ENCODE measurements at places on chromosomes 11 and 22.

- DNase-seq, result no peak
Observed at GRCh38 chr22:42872821-42873220, 15.7 kb upstream of the ARFGAP3 start.

GRCh38 chr11:93491973-93492372 is 51.2 kb downstream of the SMCO4 start:
- DNase-seq, result no peak

GRCh38 chr11:119476038-119476437 is 53.1 kb upstream of the THY1 start:
- peak; percentile 20 for DNase-seq

DNA sequence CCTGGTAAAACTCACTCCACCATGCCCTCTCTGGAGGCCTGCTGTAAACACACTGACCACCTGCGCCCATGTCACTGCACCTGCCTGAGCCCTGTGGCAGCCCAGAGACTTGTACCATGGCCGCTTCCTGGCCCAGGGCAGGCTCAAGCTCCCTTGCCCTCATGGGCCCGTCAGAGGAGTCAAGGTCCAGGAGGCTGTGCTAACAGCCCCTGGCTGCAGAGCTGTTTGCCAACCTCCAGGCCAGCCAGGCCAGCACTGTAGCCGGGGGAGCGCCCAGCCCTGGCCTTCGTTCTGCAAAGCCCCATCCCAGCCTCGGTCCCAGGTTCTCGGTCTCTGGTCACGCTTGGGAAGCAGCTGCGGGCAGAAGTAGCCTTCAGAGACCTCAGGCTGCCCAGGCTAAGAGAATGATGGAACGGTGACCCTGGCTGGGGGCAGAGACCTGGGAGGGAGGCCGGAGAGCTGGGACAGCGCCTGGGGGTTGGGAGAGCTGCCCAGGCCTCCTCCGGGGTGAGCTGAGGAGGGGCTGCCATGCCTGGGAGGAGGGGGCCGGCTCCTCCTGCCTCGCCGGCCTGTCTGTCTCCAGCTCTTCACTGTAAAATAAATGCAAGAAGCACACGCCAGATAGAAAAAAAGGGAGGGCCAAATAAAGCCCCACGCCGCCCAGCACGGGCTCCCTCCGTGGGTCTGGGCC is 11.9 kb upstream of the TCF20 start:
- no peak for DNase-seq

DNA sequence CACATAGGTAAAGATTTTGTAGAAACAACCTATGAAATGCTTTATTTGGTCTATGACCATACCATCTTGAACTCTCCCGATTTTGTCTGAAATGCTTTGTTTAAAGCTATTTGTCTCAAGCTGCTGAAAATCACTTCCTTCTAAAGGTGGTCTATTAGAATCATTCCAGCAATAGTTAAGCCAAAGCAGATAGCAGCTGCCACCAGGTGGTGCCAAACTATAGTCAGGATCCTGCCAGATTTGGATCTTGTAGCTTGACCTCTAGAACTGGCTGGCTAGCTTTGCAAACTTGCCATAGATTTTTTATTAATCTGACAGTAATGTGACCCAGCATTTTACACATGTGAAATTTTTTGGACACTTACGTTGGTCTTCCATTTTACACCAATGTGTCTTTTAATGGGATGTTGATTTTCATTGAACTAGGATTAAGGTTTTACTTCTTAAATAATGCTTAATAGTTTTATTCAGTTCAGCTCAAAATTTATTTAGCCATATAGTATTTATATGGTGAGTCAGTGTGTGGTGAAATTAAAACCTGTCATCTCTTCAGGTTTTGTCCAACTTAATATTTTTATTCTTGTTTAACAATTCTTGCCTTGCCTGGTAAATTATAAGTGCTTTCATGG is 19.7 kb downstream of the CTR9 start:
- no peak for DNase-seq

GRCh38 chr11:12060385-12060985 is 49.9 kb upstream of the MICAL2 start:
- DNase-seq, result no peak

DNA sequence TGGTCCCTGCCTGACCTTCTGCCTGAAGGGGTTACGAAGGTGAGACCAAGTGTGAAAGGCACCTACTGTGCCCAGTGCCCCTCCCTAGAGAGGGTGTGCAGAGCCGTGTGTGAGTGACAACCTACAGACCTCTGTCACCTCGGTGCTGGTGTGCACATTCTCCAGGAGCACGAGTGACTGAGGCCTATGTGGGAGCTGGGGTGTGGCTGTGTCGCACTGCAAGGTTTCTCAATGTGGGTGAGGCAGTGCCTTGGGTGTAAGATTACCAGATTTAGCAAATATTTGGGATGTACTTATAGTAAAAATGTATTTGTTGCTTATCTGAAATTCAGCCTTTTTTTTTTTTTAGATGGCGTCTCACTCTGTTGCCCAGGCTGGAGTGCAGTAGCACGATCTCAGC is 5.6 kb downstream of the STARD10 start:
- no peak for DNase-seq

DNA sequence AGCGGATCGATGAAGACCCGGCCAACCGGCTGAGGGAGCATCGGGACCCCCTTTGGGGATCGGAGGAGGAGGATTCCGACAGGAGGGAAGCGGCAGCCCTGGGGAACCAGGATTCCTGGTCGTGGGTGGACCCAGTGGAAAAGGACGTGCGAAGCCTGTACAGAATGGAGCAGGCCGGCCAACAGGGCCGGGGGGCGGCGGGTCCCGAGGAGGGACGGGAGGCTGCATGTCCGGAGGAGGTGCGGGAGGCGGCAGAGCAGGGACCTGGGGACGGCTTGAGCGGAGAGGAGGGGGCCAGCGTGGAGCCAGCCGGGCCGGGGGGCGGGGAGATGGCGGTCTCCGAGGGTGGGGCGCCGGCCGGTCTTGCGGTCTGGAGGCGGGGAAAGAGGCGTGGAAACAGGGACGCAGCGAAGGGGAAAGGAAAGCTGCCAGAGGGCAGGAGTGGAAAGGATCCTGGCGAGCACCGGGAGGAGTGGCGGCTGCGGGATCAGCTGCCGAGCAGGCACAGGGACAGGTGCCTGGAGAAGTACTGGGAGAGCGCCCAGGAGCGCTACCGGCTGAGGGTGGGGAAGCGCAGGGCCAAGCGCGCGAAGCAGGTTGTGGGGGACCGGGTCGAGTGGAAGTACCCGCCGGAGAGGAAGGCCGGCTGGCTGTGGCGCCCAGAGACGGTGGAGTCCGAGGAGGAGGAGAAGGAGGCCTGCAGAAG is at the start of gene ANO5:
TSS of gene ANO5 (plus strand) at position 444 of the 706 bp plus-strand sequence. CDS start 408 bp downstream, outside the sequence.
- DNase-seq, result peak; percentile 78

DNA sequence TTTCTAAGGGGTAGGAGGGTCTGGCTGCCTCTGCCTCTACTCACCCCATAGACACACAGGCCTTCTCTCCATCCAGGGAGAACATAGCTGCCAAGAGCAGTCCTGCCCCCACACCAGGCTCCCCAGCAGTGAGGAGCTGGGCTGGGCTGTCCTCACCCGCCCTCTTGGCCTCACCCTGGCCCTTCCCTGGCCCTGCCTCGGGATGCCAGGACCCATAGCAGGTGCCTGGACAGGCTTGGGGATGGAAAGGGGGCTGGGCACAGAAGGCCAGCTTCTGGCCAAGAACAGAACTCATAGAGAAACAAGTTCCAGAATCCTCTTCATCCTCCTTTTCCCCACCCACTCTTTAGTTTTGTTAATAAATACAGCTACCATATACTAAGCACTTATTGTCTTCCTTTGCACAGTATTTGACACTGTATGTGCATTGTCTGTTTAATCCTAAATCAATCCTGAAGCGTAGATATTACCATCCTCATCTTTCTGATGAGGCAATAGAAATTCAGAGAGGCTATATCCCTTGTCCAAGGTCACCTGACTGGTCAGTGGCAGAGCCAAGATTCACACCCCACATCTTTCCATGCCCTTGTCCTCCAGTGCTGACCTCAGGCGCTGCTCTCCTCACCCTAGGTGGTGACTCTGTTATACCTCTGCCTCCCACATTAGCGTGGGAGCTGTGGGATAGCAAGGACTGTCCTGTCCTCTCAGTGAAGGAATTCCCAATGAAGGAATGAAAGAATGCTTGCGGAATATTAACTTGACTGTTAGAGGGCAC is 22.0 kb upstream of the MYOD1 start:
- no peak for DNase-seq

DNA sequence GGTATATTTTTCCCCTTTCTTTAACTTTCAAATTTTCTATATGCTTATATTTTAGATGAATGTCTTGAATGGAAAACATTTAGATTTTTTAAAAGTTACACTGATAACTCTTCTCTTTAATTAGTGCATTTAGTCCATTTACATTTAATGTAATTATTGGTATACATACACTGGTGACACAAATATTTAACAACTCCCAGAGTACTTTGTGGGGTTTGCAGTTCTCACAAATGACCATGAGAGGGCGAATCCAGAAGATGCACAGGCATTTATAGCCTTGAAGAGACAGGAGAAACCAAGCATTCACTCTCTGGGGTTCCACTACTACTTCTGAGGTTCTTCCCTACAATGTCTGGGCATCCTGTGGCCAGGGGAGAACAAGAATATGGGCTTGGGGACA is 125.1 kb downstream of the TIMP3 start:
- DNase-seq, result no peak

- DNase-seq, result no peak
Observed at GRCh38 chr11:112103446-112103845, 16.8 kb downstream of the SDHD start.

DNA sequence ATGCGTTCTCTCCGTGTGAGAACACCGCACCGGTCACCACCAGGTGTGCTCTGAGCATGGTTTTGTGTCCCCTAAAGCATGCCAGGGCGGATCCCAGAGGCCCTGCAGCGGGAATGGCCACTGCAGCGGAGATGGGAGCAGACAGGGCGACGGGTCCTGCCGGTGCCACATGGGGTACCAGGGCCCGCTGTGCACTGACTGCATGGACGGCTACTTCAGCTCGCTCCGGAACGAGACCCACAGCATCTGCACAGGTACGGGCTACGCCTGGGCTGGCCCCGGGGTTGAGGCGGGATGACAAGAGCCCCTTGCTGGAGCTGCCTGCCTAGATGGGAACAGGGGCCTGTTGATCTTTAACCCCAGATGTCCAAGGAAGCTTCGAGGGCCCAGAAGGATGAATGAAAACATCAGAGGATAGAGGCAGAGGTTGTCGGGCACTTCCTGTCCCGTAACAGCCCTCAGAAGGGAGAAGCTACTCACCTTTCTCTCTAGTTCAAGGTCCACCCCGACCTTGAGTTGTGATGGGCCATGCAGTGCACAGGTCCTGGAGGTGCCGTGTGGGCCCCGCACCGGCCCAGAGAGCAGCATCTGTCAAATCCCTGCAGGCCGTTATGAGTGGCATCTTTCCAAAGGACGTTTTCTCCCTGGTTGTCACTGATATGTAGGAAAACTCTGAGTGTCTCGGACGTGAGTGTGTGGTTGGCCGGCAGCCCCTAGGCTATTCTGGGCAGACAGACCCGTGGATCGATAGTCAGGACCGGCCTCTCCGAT is 3.3 kb downstream of the CRELD2 start:
- DNase-seq, result no peak

DNA sequence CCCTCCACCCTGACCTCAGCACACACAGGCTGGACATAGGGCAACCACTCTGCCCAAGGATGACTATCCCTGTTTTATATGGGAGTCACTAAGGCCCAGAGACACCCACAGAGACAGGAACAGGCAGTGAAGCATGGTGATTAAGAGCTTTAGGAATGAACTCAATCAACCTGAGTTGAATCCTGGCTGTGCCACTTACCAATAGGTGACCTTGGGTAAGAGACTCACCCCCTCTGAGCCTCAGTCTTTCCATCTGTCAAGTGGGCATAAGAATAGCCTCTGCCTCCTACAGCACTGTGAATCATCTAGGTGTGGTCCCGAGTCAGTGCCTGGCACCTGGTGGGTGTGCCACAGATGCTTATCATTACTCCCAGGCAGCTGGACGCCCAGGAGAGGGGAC is 6.8 kb downstream of the CRYBB1 start:
- DNase-seq, result no peak

- no peak for DNase-seq
Observed at GRCh38 chr11:33919645-33920044, 27.8 kb upstream of the LMO2 start.

DNA sequence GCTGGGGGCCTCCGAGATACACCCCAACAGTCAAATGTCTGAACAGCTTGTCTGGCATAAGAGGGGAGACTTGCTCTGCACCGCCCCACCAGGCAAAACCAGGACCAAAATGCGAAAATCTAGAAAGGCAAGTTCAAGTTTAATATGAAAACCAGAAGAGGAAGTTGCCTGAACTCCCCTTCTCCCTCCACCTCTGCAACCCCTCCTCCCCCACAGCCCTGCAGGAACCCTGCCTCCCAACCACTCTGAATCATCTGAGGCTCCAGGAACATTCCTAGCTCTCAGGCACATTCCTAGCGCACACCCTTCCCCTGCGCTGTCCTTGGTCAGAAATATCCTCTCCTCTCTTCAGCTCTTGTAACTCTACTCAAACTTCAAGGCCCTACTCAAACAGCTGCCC is 36.7 kb downstream of the ISX start:
- DNase-seq, result no peak

- no peak for DNase-seq
Observed at GRCh38 chr11:88520391-88520790, 182.9 kb upstream of the CTSC start.

DNA sequence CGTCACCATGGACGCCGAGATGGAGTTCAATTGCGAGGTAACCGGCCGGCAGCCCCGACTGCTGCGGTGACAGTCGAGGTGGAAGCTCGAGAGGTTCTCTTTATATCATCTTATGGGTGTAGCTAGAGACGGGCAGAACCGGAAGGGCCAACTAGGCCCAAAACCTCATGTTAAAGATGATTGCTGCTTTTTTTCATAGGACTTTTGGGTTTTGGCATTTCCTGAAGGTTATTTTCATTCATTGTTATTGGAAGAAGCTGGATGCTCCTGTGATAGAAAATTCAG is 585 bp downstream of the NF2 start:
- no peak for DNase-seq

GRCh38 chr11:44859528-44859925 is 91.2 kb downstream of the TP53I11 start:
- DNase-seq, result no peak

DNA sequence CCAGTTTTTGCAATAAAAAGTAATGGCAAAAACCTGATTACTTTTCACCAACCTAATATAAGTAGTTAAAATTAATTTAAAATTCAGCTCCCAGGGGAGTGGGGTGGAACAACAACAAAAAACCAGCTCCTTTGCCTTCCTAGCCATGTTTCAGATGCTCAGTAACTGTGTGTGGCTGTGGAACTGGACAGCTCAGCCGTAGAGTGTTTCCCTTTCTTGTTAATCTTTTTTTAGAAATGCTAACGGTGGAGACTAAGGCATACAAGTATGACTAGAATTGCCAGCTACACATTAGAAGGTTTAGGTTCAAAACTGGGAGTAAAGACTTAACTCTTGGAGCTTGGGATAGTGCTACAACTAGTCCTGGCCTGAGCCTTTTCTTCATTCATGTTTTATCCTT is 45.0 kb downstream of the PPP6R3 start:
- DNase-seq, result no peak

GRCh38 chr11:31844351-31844750 is 33.2 kb upstream of the PAX6 start:
- DNase-seq, result no peak
